ENCODE measurements at places on chromosomes 6 and 20.

GRCh38 chr20:1845163-1845523 lies 50.1 kb upstream of the SIRPA start:
- no peak for DNase-seq

DNA sequence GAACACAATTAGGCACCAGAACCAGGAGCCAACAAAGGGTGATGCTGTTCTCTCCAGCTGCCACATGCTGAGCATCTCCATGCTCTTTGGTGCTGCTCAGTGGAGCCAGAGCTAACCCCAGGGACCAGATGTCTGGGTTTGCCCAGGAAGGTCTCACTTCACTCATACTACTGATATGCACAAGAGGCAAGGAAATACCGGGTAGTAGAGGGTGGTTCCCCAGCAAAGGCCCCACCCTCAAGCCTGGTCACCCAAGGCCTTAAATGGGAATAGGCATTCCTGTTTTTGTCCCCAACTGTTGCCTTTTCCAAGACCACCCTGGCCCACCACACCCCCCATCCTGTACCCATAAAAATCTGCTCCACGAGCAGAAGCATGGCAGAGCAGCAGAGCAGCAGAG lies 204.5 kb upstream of the TAB2 start:
- no peak for DNase-seq

DNA sequence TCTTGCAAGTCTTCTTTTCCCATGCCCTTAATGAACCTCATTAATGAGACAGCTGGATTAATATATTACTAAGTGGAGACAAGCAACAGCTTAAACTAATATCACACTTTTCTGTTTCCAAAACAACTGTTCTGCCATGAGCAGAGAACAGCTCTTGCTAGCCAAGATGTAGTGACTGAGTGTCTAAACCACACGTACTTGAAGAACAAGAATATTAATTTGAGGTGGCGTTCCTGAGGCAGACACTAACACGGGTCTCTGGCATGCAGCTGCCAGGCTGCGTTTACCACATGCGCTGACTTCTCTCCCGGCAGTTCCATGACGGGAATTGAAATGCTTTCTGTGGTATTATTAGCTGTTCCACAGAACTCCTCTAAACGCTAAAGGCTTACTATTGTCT lies 80.6 kb downstream of the FNDC1 start:
- DNase-seq, result no peak

GRCh38 chr6:141463237-141463977 lies 669.3 kb upstream of the GJE1 start:
- no peak for DNase-seq

- no peak for DNase-seq
Observed at GRCh38 chr6:138970856-138971425, 17.1 kb downstream of the REPS1 start.
